ENCODE measurements at places on chromosomes 1 and 21.
A peak's percentile ranks its signal among the peaks of the same experiment; 100 is the strongest.

- DNase-seq = no peak
Observed at GRCh38 chr1:182003953-182004586, 57.4 kb downstream of the ZNF648 start.

GRCh38 chr1:11380500-11380899, 98.5 kb upstream of the DISP3 start:
- no peak for DNase-seq

DNA sequence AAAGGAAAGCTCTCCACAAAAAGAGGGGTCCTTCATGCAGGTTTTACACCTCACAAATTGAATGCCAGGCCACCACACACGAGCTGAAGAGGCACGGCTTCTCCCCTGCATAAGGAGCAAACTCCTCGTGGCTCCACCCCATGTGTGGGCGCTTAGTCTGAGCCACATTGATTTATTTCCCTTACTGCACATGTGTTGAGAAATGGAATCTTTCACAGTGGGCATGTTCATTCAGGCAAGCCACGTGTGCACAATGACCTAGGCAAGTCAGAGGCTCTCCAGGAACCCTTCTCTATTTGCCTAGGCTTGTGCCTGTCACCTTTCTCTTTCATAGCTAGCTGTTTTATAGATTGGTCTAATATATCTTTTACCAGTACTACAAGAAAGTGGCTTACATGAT, 120.5 kb downstream of the LTN1 start:
- no peak for DNase-seq

GRCh38 chr1:1206376-1206965, at the start of gene TNFRSF18:
TNFRSF18 (minus strand) TSS chr1:1206592; CDS start chr1:1206571, 21 bp downstream.
- no peak for DNase-seq

DNA sequence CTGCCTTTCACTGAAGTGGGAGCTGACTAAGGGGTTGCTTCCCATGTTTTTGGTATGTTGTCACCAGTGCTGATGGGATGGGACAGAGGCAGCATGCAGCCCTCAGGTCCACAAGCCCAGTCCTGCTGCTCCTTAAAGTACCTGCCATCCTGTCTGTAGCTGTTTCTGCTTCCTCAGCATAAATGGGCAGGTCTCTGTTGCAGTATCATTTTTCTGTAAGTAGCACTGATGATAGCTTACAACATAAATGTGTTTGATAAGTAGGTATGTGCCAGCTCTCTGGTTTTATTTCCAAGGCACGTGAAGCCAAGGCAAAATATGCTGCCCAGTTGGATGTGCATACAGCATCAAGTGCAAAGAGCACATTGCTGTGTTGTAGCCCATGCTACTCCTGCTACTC, 173.0 kb downstream of the VPS13D start:
- DNase-seq = no peak

GRCh38 chr1:159927211-159927848, 2.0 kb upstream of the TAGLN2 start:
- no peak for DNase-seq

- no peak for DNase-seq
Observed at GRCh38 chr1:213773975-213774374, 213.8 kb upstream of the PROX1 start.

GRCh38 chr1:177305040-177306018, 134.6 kb downstream of the BRINP2 start:
- no peak for DNase-seq

GRCh38 chr1:154944401-154945159, 8.1 kb upstream of the PMVK start:
- DNase-seq = no peak

DNA sequence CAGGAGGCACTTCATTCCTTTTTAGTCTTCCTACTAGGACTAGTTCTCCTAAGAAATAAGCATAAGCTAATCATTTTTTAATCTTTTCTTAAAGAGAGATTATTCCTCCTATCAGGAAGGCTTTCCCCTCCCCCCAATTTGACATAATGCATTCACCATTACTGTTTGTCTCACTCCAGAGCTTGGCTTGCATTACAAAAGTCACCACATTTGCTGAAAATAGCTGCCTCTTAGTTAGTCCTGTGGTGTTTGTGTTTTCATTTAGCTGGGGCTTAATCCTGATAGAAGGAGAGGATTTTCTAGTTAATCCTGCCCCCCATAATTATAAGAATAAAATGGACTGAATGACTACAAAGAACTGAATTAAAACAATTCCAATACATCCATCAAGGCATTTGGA, 307.1 kb upstream of the RRP15 start:
- DNase-seq = no peak

DNA sequence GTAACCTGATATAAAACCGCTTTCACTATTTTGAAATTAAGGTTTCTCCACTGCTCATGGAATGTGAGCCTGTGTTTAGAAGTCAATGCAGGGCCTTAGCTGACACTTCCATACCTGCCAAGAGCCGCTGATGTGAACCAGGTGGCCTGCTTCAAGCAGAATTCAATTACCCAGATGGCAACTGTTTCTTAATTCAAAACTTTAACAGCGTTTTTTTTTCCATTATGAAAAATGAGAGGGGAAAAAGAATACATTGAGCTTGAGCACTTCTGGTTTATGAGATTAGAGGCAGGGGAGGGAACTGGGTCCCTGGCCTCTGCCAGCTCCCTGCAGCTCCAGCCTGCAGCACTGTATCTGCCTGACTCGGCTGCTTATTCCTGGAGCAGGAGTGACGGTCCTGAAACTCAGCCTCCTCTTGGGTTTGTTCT, 7.7 kb upstream of the ATP1A1 start:
- no peak for DNase-seq

GRCh38 chr1:52916241-52916975, 5.1 kb downstream of the ECHDC2 start:
- DNase-seq = no peak

- DNase-seq = no peak
Observed at GRCh38 chr1:91594383-91595055, 93.9 kb downstream of the CDC7 start.

DNA sequence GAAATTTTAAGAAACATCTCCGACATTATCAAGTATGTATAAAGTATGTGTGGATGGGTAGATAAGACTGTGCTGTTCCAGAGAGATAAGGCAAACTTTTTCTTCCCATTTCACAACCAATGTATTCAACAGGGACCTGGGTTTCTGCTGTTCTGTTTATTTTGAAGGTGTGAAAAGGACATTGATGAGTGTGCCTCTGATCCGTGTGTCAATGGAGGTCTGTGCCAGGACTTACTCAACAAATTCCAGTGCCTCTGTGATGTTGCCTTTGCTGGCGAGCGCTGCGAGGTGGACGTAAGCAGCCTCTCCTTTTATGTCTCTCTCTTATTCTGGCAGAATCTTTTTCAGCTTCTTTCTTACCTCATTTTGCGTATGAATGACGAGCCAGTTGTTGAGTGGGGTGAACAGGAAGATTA, 174.0 kb downstream of the CRB1 start:
- no peak for DNase-seq

DNA sequence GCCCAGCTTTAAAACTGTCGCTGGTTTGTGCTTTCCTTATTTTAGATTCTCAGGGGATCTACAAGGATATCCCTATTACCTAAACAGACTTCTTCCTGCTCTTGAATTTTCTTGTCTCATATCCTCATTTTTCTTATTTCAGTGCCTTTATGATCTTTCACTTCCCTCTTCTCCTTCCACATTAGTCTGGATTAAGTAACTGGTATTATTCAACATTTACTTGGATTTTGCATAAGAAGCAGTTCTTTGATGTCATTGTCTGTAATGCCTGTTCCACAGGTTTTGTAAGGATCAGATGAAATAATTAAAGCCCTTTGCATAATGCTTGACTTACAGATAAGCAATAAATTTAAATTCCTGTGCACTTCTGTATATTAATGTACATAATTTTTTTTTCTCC, 26.5 kb downstream of the CXADR start:
- DNase-seq = no peak

GRCh38 chr1:229376521-229376920, 33.7 kb upstream of the CCSAP start:
- no peak for DNase-seq

DNA sequence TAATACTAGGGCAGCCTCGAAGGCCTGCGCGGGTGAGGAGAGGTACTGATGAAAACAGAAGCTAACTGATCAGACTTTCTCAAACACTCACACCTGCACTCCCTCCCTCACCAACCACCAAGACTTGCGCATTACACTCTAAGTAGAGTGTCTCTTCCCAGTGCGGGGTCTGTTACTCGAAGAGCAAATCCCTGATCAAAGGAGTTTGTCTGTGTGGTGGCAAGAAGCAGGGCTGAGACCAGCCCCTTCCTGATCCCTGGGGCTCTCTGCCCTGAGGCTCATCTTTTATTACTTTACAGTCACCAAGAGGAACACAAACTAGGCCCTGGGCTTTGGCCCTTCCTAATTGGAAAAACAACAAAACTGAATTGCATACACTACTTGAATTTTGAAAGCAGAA, 19.5 kb upstream of the TSNAX start:
- no peak for DNase-seq

GRCh38 chr21:37827913-37828312, 88.3 kb downstream of the KCNJ6 start:
- DNase-seq = no peak

- no peak for DNase-seq
Observed at GRCh38 chr1:109622137-109622892, 2.7 kb downstream of the AMPD2 start.

- DNase-seq = no peak
Observed at GRCh38 chr1:229507502-229507901, 639 bp downstream of the NUP133 start.

- no peak for DNase-seq
Observed at GRCh38 chr1:29825941-29826415, 589.7 kb downstream of the PTPRU start.

DNA sequence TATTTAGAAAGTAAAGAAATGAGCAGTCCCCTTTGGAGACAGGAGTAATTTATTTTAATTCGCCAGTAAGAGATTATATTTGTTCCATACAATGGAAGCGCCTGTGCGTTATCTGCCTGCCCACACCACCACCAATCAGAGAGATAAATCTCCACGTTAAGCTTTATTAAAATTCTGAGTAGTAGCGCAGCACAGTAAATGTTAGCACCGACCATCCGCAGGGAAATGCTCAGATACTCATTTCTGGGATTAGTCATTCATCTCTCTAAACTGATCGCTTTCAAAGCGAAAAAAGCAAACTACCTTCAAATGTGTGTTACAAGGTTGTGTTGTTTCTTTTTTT, 1.2 kb downstream of the ETS2 start:
- DNase-seq = no peak

DNA sequence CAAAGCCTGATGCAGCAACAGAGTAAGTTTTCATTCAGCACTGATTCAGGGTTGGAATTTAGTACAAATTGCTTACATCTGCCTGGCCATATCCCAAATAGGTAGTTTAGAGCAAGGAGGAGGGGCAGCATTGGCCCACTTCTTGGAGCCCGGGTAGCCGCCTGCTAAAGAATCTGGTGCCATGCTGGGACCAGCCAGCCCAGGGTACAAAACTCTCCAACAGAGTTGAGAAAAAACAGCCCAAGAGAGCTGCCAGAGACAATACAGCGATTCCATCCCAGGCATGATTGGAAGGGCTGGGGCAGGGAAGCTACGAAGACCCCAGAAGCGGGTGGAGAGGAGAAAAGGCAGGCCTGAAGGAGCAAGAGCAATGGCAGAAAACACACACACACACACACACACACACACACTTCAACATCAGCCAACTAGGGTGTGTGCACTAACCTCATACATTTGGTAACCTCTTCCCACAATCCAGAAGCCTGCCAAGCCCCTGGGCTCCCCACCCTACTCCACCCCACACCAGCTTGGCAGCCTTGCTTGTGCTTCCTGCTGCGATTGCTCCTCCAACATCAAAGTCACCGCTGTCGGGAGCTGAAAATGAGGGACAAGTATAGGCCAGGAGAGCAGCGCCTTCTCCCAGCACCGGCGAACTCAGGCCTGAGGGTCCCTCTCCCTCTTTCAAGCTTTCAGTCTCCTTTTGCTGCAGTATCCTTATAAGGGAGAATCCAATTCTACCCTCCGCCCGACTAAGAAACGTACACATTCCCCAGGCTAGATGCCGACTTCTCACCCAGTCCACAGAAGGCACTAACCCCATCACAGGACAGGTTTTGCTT, 1.2 kb downstream of the PIK3C2B start:
- peak; percentile 50 for DNase-seq

GRCh38 chr21:35849144-35849543, 211.2 kb downstream of the SETD4 start:
- DNase-seq = no peak

GRCh38 chr21:41956926-41957729, 3.3 kb upstream of the C2CD2 start:
- DNase-seq = no peak

GRCh38 chr1:104248385-104248784, 498.7 kb downstream of the AMY1C start:
- no peak for DNase-seq

GRCh38 chr1:42403880-42404400, 23.3 kb downstream of the RIMKLA start:
- DNase-seq = no peak

DNA sequence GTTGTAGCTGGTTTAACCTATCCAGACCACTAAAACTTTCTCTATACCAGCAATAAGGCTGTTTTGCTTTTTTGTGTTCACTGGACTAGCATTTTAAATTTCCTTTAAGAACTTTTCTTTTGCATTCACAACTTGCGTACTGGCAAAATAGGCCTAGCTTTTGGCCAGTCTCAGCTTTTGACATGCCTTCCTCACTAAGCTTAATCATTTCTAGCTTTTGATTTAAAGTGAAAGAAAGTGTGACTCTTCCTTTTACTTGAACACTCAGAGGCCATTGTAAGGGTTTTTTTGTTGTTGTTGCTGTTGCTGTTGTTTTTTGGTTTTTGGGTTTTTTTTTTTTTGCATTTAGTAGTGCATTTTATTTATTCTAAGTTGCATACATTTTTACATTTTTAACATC, 15.2 kb downstream of the RPAP2 start:
- no peak for DNase-seq

- DNase-seq = peak; percentile 69
Observed at GRCh38 chr1:185045814-185046492, 595 bp downstream of the RNF2 start.

- DNase-seq = no peak
Observed at GRCh38 chr1:48675251-48675650, 101.4 kb downstream of the BEND5 start.

DNA sequence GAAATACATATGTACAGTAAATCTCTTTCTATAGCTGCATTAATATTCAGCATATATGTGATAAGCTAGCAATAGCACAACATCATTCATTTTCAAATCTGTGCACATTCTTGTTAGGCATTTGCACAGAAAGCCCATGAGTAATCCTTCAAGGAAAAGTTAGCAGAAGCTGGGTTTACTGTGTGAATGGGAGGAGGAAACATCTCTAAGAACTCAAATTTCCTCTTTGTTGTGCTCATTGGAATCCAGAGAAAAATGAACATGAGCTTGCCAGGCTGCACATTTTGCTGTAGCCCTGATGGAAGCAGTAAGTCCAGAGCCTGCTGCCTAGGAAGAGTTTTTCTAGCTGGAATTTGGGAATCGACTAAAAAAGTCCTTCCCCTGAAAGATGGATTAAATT, 214.2 kb upstream of the FOXD3 start:
- no peak for DNase-seq
